Urothelium cell line (cell line): ENCODE measurements at places on chromosomes 2 and 18.

DNA sequence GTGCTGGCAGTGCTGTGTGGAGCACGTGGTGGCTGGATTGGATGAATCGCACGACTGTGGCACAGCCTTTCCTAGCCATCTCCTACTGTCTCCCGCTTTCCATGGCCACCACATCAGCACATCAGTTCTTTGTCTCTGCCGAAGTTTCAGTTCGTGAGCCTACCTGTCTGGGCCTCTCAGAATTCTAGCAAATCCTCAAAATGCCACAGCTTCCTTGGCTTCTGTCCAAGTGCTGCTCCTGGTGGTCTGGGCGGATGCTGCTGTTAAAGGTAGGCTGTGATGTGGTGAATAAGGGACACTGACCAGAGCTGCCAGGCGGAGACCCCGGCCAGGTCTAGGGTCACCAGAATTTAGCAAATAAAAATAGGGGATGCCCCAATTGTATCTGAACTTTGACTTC, 237.4 kb downstream of the LPIN1 start:
- DNase-seq = no peak

DNA sequence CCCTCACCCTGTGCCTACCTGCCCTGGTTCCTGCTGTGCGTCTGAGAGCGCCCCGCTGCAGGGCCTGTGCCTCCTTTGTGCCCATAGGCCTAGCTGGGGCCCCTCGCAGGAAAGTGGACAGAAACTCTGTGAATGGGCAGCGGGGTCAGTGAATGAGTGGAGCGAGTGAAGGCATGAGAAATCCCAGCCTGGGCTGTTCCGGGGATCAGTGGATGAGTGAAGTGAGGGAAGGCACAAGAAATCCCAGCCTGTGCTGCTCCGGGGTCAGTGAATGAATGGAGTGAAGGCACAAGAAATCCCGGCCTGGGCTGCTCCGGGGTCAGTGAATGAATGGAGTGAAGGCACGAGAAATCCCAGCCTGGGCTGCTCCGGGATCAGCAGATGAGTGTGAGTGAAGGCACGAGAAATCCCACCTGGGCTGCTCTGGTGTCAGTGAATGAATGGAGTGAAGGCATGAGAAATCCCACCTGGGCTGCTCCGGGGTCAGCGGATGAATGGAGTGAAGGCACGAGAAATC, 2.0 kb downstream of the COLEC11 start:
- no peak for DNase-seq

GRCh38 chr2:174776223-174776622, 12.0 kb upstream of the CHRNA1 start:
- DNase-seq = no peak

DNA sequence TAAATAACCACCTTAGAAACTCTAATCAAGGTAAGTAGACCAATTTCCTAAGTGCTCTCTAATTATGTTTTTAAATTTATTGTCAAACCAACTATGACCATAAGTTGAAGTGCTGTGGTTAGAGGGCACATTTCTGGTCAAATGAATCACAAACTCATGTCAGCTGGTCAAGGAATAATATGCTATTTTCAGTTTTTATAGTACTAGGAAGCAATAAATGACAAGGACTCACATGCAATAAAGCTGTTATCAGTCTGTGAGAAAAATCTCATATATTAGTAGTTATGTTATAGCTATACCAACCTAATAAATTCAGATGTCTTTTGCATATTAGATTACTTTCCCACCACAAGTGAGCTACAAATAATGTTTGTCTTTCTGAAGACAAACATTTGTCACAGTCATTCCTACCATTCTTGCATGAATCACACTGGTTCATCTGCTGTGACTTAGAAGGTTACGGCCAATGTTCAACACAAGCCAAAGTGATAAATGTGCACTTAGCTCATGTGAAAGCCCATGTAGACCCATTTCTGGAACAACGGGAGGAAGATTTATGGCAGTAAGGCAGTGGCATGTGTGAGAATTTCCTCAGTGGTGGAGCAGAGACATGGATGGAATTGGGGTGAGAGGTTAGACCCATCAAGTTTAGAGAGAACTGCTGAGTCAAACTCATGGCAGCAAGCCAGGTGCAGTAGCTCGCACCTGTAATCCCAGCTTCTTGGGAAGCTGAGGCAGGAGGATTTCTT, 27.4 kb upstream of the CCNYL1 start:
- peak; percentile 65 for DNase-seq

- DNase-seq = no peak
Observed at GRCh38 chr2:15122915-15123314, 438.2 kb downstream of the NBAS start.

DNA sequence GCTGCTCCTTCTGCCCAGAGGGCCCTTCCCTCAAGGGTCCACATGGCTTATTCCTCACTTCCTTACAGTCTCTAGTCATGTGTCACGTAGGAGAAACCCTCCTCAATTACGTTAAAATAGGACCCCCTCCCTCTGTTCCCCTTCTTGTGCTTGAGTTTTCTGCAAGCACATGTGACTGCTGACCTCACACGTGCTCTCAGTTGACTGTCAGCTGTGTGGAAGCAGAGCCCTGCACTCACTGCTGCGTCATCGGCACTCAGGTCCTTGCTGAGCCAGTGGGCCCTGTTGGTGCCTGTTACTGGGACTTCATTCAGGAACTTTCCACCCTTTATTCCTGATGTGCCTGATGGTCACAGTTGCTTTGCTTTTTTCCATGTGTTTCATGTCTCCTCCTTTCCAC, 11.1 kb downstream of the ATG16L1 start:
- no peak for DNase-seq

- DNase-seq = peak; percentile 47
Observed at GRCh38 chr2:27710640-27711430, 47.1 kb downstream of the SLC4A1AP start.

GRCh38 chr2:222418739-222419138, 5.6 kb upstream of the SGPP2 start:
- no peak for DNase-seq

DNA sequence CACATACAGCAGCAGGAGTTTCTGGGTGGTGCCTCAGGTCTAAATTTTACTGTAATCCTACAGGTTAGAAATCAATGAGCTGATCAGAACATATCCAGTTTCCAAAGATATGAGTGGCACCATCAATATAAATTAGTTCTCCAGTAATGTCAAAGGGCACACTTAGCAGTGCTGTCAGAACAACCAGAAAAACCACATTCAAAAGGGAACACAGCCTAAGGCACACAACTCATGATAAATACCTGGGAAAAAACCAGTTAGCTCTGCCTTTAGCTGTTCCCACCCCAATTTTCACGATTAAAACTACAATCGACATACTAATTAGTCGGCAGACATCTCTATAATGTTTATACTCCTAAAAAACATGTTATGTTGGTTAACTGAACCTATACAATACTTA, 31.5 kb downstream of the ATP8B1 start:
- DNase-seq = no peak

DNA sequence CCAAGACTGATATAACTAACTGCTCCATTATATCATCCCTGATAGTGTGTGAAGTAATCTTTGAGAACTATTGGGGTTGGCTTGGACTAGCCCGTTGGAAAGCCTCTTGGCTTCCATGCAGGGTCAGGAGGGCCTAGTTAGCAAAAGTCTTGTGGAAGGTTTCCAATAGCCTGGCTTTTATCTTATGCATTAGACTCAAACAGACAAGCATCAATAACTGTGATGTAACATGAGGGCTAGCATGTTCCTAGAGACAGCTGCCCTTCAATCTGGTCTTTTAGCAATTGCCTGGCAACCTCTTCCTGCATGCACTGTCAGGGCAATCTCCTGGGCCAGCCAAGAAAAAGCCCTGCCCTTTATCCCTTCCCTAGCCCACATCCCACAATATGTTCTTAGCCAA, 18.2 kb downstream of the SLC8A1 start:
- DNase-seq = peak; percentile 31

DNA sequence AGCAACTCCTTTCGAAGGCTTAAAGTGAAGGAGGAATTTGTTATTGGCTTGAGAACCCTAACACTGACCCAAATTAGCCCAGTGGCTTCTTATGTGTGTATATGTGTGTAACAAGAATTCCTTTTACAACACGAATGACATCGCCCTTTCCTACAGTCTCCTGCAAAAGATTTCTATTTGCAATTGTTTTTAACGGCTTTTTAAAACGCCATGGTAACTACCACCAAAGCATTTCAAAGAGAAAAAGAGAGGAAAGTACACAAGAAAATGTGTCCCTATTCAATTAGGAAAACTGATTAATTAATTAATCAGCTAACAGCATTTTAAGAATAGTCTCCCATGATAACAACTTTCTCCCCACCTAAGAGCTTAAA, 58.1 kb downstream of the PAX3 start:
- no peak for DNase-seq

DNA sequence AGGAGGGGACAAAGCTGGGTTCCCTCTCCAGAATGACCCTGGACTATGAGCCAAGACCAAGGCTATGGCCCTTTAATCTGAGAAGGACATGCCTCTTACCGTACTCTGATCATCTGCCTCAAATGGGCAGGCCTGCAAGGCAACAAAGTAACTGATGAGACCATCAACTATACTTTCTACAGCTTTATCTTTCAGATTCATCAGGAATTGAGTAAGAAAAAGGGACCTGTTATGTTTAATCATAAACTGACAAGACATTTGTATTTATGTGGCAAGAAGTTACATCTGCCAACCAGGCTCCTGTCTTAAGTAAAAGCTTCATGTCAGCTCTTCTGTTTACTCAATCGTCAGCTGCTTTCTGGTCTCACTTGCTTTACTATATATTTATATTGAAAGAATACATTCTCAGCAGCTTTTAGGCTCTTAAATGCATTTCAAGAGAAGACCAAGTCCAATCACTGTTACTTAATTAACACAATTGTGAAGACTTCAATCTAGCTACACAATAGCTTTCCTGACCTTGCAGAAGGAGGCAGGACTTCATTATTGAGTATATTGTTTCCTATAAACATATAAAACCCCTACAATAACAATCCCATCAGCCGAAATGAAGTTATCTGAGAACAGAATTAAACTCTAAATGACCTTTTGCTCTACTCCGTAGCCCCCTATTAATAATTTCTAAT, 163.8 kb downstream of the ETAA1 start:
- no peak for DNase-seq

GRCh38 chr2:159753797-159754196, 41.5 kb downstream of the MARCHF7 start:
- no peak for DNase-seq

DNA sequence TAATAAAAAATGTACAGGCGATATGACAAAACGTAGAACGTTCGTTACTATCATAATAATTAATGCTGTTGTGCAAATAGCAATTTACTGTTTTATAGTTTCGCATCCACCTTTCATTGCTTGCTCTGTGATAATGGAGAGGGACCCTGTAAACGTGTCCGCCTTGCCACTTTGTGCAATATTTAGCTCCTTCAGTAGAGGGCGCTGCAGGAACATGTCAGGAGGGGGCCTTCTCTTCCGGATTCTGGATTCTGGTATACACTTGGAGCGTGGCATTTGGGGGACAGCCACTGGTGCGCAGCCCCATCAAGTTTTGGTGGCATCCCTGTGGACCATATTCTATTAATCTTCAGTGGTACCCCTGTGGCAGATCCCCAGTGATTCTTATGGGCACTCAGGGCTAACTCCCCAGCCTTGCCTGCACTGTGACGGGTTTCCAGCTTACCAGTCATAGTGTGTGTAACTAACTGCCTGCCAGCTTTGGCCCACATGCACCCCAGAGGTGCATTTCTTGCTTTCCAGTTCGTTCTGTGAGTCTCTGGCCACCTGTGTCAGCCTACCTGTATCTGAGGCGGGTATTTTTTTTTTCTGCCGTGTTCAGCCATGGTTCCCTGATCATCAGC, 140.3 kb downstream of the CYRIA start:
- no peak for DNase-seq

GRCh38 chr18:54247511-54248175, 21.7 kb upstream of the POLI start:
- no peak for DNase-seq

DNA sequence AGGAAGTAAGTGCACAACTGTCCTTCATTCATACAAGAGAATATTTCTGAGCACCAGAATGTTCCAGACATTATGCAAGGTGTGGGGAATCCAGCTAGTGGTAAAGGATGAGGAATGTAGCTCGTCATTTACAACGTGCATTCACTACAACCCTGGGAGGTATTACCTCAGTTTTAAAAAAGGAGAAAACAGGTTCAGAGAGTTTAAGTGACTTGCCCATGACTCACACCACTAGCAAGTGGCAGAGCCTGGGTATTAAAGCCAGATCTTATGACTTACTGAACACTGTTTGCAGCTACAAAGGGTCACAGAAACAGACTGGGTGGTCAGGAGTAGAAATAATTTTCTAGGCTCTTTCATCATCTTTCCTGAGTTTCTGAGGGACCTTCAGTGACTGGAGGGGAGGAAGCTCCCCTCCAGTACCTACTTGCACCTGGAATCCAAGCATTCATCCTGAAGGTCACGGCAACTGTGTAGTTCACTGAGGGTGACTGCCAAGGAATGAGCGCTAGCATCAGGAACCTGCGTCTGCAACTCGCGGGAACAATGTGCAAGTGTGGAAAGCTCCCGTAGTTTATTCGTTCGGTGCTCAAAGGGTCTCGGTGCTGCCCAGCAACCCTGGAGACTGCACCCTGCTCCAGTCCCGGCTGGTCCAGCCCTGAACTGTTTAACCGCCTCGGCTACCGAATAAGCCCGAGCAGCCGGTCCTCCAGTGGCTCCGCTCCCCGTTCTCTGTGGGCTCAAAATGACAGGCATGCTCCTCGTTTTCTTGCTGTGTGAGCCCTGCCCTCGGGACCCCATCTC, 647 bp downstream of the CCDC121 start:
- DNase-seq = peak; percentile 63

DNA sequence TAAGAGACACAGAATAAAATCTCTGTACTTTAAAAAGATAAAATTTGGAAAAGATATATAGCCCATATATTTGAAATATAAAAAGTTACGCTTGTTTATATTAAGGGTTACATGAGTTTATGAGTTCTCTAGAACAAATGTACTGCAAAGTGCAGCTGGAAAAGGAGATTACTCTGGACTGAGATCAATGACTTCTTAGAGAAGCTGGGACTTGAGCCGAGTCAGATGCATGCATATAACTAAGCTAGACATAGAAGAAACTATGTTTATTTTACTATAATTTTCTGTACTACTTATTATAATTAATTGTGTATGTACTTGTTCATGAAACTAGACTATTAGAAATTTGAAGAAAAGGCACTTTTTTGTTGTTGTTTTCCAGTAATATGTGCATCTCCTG, 170.3 kb upstream of the NXPH2 start:
- DNase-seq = no peak

DNA sequence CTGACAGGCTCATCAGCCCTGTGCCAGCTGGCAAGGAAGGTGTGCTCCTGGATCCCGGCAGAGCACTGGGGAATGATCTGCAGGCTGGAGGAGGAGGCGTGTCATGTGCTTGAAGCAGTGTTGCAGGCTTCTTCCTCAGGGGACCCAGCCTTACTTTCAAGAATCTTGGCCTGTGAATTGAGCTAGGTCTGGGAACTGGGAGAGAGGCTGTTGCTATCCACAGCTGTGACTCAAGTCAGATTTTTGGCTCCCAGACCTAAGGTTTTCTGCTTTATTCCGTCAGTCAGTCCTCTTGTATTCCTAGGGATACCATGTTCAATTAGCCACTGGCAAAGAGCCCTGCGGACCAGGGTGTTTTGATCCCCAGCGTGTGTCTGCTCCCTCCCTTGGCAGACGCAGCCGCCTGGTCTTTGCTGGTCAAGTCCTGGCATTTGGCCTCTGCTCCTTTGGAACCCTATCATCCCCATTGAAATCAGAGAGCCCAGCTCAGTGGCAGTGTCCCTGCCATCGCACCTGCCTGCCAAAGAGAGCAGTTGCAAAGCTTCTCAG, 32.4 kb downstream of the ASB1 start:
- no peak for DNase-seq
